Erythroblast (primary cell): ENCODE measurements at places on chromosomes 7 and 10.
A peak's percentile ranks its signal among the peaks of the same experiment; 100 is the strongest.

GRCh38 chr7:18305866-18306265 lies 189.7 kb upstream of the HDAC9 start:
- no peak for DNase-seq

GRCh38 chr7:23680414-23681405 lies 711 bp downstream of the FAM221A start:
- DNase-seq, result peak; percentile 53

DNA sequence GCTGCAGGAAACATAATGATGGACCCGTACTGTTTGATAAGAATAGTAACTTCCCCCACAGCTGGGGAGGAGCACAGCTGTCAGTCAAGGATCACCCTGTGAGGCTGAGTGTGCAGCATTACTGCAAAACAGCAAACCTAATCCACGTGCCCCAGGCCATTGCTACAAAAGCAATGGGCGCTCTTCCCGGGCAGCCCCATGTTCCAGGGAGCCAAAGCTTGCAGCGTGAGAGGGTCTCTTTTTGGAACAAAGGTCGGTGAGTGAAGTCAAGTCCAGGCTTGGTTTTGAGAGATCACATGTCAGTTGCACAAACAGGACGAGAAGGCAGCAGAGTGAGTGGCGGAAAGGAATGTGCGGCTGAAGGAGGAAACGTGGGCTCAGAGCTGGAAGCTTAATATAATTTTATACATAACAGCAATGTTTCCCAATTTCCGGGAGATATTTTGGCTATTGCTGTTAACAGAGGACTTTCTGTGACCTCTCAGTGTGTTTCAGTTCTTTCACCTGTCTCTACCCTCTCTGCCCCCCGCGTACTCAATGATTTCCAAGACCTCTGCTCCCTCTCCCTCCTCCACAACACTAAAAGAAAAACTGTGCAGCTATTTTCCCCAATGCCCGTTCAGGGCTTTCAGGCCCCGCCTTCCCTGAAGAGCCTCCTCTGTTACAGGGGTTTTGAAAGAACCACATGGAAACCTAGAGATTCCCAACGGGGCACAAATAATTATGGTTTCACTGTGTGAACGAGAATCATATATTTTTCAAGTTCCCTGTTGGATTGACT lies 128.9 kb downstream of the MTPAP start:
- peak; percentile 3 for DNase-seq

GRCh38 chr7:105585850-105586500 lies 4.7 kb upstream of the EFCAB10 start:
- no peak for DNase-seq

DNA sequence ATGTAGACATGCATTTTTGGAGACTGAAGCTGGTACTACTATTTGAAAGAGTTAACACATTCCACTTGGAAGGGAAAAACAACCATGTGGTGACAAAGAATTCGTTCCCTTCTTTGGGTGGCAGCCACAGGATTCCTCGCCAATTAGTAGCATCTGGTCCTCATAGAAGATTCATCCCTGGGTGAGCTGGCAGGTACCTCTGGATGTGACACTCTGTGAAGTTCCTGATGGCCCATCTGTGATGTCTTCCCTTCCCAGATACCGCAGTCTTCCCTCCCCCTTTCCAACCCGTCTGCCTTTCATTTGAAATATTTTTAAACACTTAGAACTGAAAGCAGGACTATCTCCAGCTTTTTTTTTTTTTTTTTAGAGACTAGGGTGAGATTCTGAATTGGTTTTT lies 569.5 kb downstream of the TYW1 start:
- no peak for DNase-seq

DNA sequence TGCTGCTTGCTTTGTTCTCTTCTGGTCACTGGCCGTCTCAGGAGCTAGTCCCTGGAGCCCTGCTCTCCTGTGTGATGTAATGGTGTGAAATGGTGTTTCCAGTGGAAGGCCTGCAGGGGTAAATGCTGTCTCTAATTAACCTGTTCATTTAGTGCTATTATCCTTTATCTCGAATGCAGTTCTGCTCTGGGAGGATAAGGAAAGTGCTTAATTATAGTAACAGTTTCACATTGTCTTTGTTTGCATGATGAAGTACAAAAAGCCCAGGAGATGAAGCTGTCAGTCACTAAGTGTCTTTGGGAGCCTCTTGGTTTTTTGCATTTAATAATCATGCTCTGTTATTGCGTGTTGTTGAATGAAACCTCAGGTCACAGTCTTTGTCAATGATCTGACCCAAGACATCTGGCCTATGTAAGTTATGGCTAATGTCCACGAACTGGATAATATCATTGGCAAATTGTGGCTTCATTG lies 755.3 kb upstream of the GALNT17 start:
- peak; percentile 1 for DNase-seq

GRCh38 chr10:119416855-119417254 lies 125.7 kb downstream of the RGS10 start:
- DNase-seq, result peak; percentile 73

GRCh38 chr7:96088579-96088978 lies 233.3 kb downstream of the SLC25A13 start:
- DNase-seq, result no peak

DNA sequence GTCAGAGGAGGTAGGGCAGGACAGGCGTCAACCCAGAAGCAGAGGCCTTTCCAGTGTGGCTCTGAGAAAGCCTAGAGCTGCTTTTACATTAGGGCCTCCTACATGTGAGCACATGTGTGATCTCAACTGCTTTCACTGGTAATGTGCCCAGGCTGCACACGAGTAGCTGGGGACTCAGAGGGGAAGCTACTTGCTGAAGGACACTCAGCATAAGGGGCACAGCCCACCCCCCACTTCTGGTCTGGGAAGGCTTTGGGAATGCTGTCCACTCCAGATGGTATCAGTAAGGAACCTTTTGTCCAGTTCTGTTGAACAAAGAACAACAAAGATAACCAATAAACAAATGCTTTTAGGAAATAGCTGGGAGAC lies 18.9 kb downstream of the PRF1 start:
- no peak for DNase-seq

DNA sequence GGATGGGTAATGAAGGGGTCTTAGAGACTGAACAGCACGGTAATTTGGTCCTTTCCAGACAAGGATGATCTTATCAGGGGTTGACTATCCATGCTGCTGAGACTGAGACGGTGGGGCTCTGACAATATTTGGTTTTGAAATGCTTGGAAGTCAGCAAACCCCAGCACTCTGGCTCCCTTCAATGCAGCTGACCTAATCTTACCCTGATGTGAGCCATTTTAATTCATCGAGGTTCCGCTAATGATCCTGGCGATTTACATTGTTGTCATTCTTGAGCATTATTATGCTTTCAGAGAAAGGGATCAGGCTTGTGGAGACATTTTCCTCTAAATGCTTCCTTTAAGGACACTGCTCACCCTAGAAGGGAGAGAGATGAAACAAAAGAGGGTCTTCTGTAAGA lies 114.6 kb upstream of the BMPER start:
- no peak for DNase-seq

DNA sequence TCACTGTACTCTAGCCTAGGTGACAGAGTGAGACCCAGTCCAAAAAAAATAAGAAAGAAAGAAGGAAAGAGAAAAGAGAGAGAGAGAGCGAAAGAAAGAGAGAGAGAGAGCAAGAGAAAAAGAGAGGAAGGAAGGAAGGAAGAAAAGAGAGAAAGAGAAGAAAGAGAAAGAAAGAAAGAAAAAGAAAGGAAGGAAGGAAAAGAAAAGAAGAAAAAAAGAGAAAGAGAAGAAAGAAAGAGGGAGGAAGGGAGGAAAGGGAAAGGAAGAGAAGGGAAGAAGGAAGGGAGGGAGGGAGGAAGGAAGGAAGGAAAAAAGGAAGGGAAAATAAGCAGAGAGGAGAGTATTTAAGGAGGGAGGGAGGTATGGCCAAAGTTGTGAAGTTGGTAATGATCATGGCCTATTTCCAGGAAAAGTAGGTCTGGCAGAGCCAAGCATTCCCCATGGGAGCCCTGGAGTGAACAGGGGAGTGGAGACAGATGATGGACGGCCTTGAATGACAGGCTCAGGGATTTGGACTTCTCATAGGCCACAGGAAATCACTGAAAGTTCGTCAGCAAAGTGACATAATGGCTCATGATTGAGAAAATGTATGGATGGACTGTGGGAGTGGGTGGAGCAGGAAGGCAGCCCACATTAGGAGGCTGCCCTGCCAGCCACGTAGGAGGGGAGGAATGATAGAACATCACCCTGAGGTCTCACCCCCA lies 44.8 kb upstream of the CUX1 start:
- no peak for DNase-seq
